ENCODE measurements at places on chromosomes 13 and 19.

DNA sequence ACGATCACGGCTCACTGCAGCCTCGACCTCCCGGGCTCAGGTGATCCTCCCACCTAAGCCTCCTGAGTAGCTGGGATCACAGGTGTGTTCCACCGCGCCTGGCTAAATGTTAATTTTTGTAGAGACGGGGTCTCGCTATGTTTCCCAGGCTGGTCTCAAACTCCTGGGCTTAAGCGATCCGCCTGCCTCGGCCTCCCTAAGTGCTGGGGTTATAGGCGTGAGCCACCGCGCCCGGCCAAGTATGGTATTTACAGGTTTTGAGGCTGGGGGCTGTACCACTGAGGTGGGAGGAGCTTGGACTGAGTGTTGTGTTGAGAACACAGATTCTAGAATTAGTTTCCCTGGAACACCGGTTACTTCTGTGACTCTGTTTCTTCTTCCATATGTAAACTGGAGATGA, 452 bp upstream of the PPM1N start:
- DNase-seq = no peak

DNA sequence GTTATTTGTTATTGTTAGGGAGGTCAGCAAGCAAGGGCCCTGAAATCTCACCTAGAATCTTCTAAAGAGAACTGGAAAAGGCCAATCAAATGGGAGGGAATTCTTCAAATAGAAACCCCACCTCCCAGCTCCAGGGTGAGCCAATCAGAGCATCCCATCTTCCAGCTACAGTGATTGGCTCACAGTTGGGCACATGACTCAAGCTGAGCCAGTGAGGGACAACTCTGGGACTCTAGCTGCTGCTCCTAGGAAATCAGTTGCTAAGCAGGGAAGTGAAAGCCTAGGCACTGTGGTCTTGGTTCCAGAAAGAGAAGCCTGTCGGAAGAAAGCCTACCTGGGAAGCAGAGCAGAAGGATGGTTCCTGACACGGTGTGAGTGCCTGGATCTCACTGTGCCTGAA, 13.4 kb downstream of the TM6SF2 start:
- DNase-seq = no peak

- DNase-seq = no peak
Measured at GRCh38 chr19:49592486-49593232, 1.7 kb downstream of the PRR12 start.

DNA sequence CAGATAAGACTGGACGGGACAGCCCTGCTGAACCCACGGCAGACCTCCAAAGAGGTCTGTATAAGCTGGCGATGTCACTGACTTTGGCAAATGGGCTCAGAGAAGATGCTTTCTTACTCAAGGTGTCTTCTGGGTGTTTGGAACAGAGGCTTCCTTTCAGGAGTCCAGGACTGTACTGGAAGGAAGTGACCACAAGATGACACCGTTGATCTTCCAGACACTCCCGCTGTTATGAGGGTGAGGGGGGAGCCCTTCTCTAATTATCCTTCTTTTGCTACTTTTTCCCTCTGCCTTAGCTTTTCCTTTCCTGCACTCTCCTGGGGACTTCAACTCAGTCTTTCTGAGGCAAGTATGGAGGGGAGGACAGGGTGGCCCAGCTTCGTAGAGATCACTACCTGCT, 65.2 kb upstream of the ZNF599 start:
- DNase-seq = no peak

GRCh38 chr13:37914781-37915391, 45.3 kb upstream of the TRPC4 start:
- DNase-seq = no peak

- DNase-seq = no peak
Measured at GRCh38 chr13:35646056-35646774, 169.7 kb upstream of the MAB21L1 start.
